Uterine smooth muscle cell (primary cell): ENCODE measurements at places on chromosomes 12 and 14. TPM values are rescaled to one million over a fixed set of nuclear protein-coding genes. Genes with fewer than 3 reads are reported as not detected.

Gene SCNN1A
- under 0.01 TPM in 1 of 2 replicates, not detected in the other for total RNA-seq

Gene MAGOHB
- 16.6 and 29.0 TPM in 2 replicates for total RNA-seq

Gene RAD52
- total RNA-seq = 18.4 and 19.1 TPM in 2 replicates

Gene KRT81
- under 0.01 TPM in 1 of 2 replicates, not detected in the other for total RNA-seq

Gene CLEC6A
- total RNA-seq = not detected in 2 replicates

Gene LPAR5
- 0.12 TPM in 1 of 2 replicates, not detected in the other for total RNA-seq

Gene PLEKHH1
- 0.62 and 0.77 TPM in 2 replicates for total RNA-seq

Gene POU6F1
- 2.2 and 2.7 TPM in 2 replicates for total RNA-seq

Gene TRPV4
- total RNA-seq = 0.66 and 2.2 TPM in 2 replicates

Gene ACTR6
- total RNA-seq = 22.4 and 24.5 TPM in 2 replicates

Gene MGAT2
- 104 and 106 TPM in 2 replicates for total RNA-seq

Gene MGAT4C
- total RNA-seq = under 0.01 TPM in 1 of 2 replicates, not detected in the other

Gene PTHLH
- 0.33 and 0.62 TPM in 2 replicates for total RNA-seq

Gene SPRING1
- total RNA-seq = 29.1 and 32.0 TPM in 2 replicates

Gene RIPK3
- 0.50 and 1.00 TPM in 2 replicates for total RNA-seq

Gene RFX4
- total RNA-seq = not detected in 2 replicates

Gene SMCO2
- 0.12 and 0.22 TPM in 2 replicates for total RNA-seq

Gene TAPBPL
- 7.1 and 12.1 TPM in 2 replicates for total RNA-seq

Gene CLEC4C
- not detected in 2 replicates for total RNA-seq

Gene DLK1
- not detected in 2 replicates for total RNA-seq

Gene OTX2
- not detected in 2 replicates for total RNA-seq

Gene ANO4
- total RNA-seq = 5.9 and 7.4 TPM in 2 replicates

Gene OTOGL
- under 0.01 and 0.22 TPM in 2 replicates for total RNA-seq

Gene ESPL1
- total RNA-seq = 4.2 and 13.4 TPM in 2 replicates

Gene FOXG1
- total RNA-seq = under 0.01 TPM in 1 of 2 replicates, not detected in the other

Gene PGF
- total RNA-seq = 2.7 and 3.5 TPM in 2 replicates

Gene CACNA2D4
- 0.33 and 0.87 TPM in 2 replicates for total RNA-seq

Gene DNAJC22
- total RNA-seq = 2.6 and 4.4 TPM in 2 replicates

Gene OTUB2
- 1.00 and 2.4 TPM in 2 replicates for total RNA-seq

Gene CMAS
- total RNA-seq = 29.1 and 35.6 TPM in 2 replicates

Gene GATC
- 20.5 and 24.0 TPM in 2 replicates for total RNA-seq

Gene KCNH3
- under 0.01 TPM in 1 of 2 replicates, not detected in the other for total RNA-seq

Gene ITGB7
- total RNA-seq = 0.12 and 0.77 TPM in 2 replicates

Gene ASCL1
- not detected in 2 replicates for total RNA-seq

Gene KCNA5
- not detected in 2 replicates for total RNA-seq

Gene FGD4
- total RNA-seq = 2.1 and 3.1 TPM in 2 replicates

Gene FAR2
- 9.9 and 24.8 TPM in 2 replicates for total RNA-seq

Gene KRT72
- total RNA-seq = not detected in 2 replicates

Gene VDR
- 2.7 and 9.2 TPM in 2 replicates for total RNA-seq

Gene GUCY2C
- not detected in 2 replicates for total RNA-seq

Gene PLA2G1B
- not detected in 2 replicates for total RNA-seq

Gene SGPP1
- total RNA-seq = 38.0 and 43.4 TPM in 2 replicates

Gene KRAS
- 14.1 and 16.8 TPM in 2 replicates for total RNA-seq

Gene KCTD10
- 90.4 and 93.2 TPM in 2 replicates for total RNA-seq

Gene FZD10
- under 0.01 and 0.12 TPM in 2 replicates for total RNA-seq

Gene MAP3K9
- 1.4 and 3.5 TPM in 2 replicates for total RNA-seq

Gene MAP1LC3B2
- 0.22 and 1.00 TPM in 2 replicates for total RNA-seq

Gene KERA
- total RNA-seq = not detected in 2 replicates

Gene ACSM4
- total RNA-seq = not detected in 2 replicates

Gene WASHC4
- 112 and 130 TPM in 2 replicates for total RNA-seq

Gene BBOF1
- total RNA-seq = 4.0 and 4.4 TPM in 2 replicates

Gene SELPLG
- 0.55 and 1.00 TPM in 2 replicates for total RNA-seq

Gene COL2A1
- not detected in 2 replicates for total RNA-seq

Gene CGRRF1
- 18.5 and 18.8 TPM in 2 replicates for total RNA-seq

Gene CAPZA3
- not detected in 2 replicates for total RNA-seq

Gene GLT1D1
- not detected in 2 replicates for total RNA-seq

Gene ATP5MC2
- 91.0 and 131 TPM in 2 replicates for total RNA-seq

Gene SLC39A9
- 109 and 117 TPM in 2 replicates for total RNA-seq

Gene HOXC6
- 0.11 TPM in 1 of 2 replicates, not detected in the other for total RNA-seq
